Activated B cell treated with CpG ODN at 0.5 μM for 24 hours (primary cell): ENCODE measurements at places on chromosomes 4 and X. TPM values are rescaled to one million over a fixed set of nuclear protein-coding genes. Genes with fewer than 3 reads are reported as not detected.

CCNA2 gene
- total RNA-seq, result 1.4 and 2.0 TPM in 2 replicates

PAGE2 gene
- not detected in 2 replicates for total RNA-seq

ZMYM3 gene
- total RNA-seq, result 27.9 and 28.2 TPM in 2 replicates

USP38 gene
- total RNA-seq, result 20.9 and 24.9 TPM in 2 replicates

HTR2C gene
- total RNA-seq, result not detected in 2 replicates

MAGEB16 gene
- total RNA-seq, result not detected in 2 replicates

KLHL4 gene
- total RNA-seq, result not detected in 2 replicates

SULT1E1 gene
- not detected in 2 replicates for total RNA-seq

DNA sequence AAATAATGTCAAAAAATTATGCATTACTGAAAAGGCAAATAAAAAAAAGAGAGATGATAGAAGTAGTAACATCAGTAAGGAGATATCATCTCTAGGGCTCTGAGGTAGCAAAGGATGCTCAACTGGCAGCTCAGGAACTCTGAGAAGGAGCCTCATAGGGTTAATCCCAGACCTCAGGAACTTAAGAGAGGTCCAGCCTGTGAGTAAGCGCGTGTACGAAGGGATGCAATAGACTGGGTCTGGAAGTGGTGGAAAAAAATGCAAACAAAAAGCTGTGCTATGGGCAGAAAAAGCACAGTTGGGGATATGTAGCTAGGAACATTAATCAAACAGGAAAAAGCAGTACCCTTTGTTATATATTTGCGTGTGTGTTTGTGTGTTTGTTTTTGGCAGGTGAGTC lies 282.0 kb downstream of the GALNTL6 start:
- no peak for DNase-seq

- no peak for DNase-seq
Observed at GRCh38 chr4:94277534-94277933, 65.1 kb downstream of the HPGDS start.

DNA sequence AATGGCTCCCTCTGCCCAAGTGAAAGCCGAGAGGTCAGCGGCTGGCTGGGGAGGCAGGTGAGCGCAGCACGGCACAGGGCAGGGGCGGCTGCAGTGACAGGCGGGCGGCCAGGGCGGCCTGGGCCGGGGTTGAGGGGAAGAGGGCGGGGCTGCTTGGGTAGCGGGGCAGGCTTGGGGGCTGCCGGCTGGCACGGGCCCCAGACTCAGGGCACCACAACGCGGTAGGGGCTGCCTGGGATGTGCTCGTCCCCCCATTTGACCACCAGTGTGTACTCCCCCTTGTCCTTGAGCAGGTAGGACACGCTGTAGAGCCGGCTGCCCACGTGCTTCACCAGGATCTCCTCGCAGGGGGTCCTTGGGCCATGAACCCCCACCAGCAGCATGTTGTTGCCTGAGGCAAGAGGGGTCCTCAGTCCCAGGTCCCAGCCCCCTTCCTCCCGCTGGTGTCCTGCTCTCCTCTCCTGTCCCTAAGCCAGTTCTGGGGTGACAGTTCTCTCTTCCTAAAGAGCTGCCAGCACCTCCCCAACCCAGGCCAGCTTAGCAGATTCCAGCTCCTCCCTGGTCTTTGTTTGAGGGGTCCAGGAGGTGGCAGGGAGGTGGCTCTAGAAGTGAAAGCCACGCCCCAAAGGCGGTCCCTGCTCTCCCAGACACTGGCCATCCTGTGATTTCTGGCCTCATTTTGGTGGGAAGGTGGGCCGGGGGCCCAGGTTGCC lies 25.6 kb downstream of the FLNA start:
- DNase-seq, result no peak

DNA sequence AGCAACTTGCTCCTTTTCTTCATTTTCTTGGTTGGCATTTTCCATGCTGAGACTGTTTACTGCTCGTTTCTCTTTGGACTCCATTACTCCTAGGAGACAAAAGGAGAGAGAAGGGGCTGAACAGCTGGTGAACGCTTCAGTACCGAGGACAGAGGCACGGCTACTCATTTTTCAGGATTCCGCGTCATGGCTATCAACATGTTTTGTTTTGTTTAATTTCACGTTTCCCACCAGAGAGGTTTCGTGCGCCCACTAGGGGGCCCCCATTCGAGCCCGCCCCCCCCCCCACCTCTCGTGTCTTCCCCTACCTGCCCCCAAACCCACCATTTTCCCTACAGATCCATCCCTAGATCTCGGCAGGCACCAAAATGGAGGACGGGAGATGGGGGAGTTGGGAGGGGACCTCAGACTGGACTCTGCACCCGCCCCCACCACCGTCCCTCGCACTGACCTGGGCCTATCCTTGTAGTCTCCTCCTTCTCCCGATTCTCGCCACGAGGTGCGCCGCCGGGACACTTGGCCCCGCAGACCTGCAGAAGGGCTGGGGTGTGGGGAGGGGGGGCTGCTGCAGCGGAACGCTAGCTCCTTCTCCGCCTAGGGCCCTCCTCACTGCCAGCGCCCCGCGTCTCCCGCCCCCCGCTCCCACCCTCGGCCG lies 653 bp downstream of the BEX1 start:
- no peak for DNase-seq

DNA sequence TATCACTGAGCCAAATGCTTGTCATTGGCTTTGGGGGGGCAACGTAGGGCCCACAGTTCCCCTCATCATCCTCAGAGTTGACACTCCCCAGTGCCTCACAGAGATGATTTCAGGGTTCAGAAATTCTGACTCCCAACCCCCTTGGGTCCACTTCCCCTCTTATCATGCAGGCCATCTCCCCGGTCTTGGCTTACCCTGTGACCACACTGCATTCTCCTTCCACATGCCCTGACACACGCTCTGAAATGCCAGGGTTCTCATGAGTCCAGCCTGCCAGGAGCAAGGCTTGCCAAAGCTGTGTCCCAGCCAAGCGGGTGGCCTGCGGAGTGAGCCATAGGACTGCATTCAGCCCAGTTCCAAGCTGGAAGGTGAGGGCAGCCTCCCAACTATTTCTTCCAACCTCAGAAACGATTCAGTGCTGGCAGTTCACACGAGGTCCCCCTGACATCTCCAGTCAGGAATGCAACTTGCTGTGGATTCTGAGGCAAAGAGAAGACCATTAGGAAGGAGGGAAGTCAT lies 101.2 kb downstream of the SMIM20 start:
- DNase-seq, result no peak

GRCh38 chr4:120658772-120659171 lies 263.8 kb downstream of the PRDM5 start:
- no peak for DNase-seq

- DNase-seq, result no peak
Observed at GRCh38 chrX:28847423-28847822, 260.2 kb downstream of the IL1RAPL1 start.

- DNase-seq, result no peak
Observed at GRCh38 chr4:7352486-7352885, 82.2 kb downstream of the PSAPL1 start.

GRCh38 chrX:38732866-38733265 lies 68.4 kb upstream of the MID1IP1 start:
- no peak for DNase-seq

GRCh38 chr4:7691982-7692381 lies 247.7 kb downstream of the AFAP1 start:
- DNase-seq, result no peak

GRCh38 chrX:153674219-153674851 lies 722 bp upstream of the PNCK start:
- DNase-seq, result no peak

DNA sequence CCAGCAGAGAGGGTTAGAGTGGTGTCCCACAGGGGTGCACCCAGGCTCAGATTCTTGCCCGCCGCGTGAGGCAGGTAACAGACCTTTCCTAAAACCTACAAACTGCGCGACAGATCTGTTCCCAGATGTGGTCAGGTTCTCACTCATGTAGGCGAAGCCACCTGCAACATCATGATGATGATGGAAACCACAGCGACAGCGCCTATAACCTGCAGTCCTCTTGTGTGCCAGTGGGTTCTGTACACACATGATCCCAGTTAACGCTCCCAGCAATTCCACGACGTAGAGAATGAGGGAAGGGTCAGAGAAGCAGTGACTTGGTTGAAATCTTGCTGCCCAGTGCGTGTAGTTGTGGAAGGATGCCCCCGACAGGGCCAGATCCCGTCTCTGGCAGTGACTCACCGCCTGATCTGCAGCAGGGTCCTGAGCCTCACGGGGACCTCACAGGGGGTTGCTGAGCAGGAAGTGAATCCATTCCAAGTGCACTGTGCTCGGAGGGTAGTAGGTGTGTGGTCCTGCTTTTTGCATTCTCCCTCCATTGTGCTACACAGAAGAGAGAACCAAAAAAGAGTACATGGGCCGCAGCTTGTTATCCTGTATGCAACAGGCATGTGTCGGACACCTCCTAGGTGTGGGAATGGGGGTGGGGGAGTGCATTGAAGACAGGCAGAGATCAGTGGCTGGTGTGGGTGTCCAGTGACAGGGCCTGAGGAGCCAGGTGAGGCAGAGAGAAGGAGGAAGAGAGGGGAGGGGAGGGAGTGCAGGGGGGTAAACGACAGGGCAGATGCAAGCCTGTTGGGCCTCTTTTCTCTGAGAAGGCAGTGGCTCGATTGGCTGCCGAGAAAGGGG lies 66.6 kb downstream of the MTMR1 start:
- no peak for DNase-seq

GRCh38 chrX:2351321-2351720 lies 149.5 kb downstream of the DHRSX start:
- DNase-seq, result no peak

- no peak for DNase-seq
Observed at GRCh38 chrX:38156838-38157237, 63.8 kb downstream of the SRPX start.

DNA sequence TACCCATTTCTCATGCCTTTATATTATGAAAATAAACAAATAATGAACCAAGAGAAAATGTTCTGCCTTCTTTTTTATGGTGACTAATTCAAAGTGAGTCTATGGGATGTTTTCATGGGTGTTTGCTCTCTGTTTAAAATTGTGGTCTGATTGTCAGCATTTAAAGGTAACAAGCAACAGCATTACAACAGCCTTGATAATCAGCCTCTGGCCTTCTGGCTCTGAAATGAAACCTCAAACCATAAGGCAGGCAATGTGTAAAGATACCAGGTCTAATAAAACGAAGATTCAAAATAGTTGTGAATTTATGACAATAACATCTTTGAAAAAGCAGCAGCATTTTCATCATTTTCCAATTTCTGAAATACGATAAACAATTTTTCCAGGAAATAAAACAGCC lies 63.7 kb downstream of the FAM13A start:
- DNase-seq, result no peak

DNA sequence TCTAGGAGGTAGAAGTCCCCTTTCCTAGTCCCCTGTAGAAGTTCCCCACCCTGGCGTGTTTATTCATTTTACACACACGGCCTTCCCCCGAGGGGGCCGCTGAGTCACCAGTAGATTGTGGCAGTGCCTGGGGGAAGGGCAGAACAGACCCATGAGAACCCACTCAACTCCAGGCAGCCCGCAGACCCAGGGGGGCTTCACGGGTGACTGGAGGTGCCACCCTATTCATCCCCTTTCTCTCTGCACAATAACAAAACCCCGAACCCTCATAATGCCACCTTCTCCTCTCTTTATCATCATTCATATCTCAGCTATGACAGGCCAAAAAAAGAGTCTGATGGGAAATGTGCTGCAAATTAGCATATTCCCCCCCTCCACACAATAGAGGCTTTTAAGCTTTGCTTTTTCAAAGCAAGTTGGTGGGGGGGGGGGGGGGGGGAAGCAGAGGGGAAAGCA lies 20.4 kb upstream of the GPM6B start:
- DNase-seq, result no peak

DNA sequence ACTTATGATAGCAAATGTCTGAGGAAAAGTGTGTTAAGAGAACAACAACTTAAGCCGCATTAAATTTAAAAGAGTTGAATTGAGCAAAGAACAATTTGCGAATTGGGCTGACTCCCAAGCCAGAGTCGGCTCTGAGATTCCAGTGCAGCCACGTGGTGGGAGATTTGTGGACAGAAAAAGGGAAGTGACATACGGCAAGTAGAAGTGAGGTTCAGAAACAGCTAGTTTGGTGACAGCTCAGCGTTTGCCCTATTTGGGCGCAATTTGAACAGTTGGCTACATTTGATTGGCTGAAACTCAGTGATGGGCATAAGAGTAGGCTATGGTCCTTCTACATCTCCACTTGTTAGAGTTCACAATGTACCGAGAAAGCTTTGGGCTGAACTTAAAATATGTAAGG lies 124.0 kb downstream of the PRKX start:
- DNase-seq, result no peak

DNA sequence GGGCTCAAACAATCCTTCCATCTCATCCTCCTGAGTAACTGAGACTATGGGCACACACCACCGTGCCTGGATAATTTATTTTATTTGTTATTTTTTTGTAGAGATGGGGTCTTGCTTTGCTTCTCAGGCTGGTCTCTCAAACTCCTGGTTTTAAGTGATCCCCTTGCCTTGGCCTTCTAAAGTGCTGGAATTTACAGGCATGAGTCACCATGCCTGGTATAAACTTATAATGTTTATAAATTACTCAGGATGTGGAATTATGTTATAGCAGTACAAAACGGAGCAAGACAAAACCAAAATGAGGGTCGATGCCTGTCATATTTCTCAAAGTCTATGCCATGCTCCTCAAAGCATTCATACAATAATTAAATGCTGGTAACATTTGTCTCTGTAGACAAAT lies 29.8 kb upstream of the TEX13C start:
- DNase-seq, result no peak

- DNase-seq, result no peak
Observed at GRCh38 chr4:174213731-174214100, 69.8 kb downstream of the FBXO8 start.

DNA sequence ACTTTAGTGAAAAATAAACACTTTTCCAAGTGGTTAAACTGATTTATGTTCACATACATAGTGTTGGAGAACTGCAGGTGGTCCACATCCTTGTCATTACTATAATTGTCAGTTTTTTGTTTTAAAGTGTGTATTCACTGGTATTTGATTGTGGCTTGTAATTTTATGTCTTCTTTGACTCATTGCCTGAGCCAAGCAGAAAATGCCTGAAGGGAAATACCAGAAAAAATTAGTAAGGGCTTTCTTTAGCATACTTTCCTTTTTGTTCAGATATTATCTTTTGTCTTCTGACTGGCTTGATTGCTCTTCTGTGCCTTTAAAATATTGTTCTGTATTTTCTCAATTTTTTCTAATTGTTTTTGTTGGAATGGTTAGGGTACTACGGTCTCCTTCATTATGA lies 981.3 kb downstream of the C4orf33 start:
- DNase-seq, result no peak

DNA sequence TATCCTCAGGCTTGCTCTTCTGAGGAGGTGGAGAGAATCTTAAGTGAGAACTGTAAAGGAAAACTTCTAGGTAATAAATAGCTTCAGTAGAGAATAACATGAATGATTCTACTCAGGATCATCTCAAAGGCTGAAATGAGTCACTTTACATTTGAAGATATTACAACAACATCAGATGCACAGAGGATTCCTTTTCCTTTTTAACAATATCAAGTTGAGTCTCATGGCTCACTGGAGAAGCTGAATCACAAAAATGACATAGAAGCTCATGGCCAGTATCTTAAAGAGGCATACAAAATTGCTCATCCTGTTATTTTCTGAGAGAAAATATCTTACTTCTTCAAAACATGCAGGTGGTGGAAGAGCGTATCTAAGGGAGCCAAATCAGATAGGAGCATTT lies 72.5 kb upstream of the EMCN start:
- no peak for DNase-seq
